Stimulated activated CD4-positive, alpha-beta T cell treated with anti-CD3 and anti-CD28 coated beads, Interleukin-1b, Interleukin-23, amount 100 ng/mL, for 4 hours (primary cell): ENCODE measurements at places on chromosomes 4 and X.

DNA sequence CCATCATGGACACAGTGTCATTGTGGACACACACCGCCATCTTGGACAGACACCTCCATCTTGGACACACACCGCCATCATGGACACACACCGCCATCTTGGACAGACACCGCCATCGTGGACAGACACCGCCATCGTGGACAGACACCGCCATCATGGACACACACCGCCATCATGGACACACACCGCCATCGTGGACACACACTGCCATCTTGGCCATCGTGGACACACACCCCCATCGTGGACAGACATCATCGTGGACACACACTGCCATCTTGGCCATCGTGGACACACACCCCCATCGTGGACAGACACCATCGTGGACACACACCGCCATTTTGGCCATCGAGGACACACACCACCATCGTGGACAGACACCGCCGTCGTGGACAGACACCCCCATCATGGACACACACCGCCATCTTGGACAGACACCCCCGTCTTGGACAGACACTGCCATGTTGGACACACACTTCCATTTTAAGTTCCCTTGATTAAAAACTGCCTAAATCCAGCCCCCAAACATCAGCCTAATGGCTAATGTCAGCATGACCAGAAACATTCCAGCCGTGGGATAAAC, 9.1 kb downstream of the ASMTL start:
- DNase-seq = no peak

DNA sequence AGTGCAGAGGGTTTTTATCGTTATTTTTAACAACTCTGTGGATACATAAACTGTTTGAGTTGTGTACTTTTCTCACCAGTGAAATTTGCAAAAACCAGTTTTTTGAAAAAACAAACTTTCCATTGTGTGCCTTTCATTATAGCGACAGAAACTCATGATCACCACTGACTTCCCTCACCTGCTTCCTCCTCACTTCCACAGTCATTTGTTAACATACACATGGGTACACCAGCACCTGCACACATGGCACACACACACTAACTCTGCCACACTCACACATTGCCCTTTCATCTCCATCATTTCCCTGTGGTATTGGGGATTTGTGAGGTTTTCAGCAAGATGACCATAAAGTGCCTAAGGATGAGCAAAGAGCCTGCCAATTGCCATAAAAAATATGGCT, 20.6 kb downstream of the CLDN22 start:
- DNase-seq = no peak

GRCh38 chr4:2163311-2163821, 78.6 kb downstream of the HAUS3 start:
- no peak for DNase-seq

GRCh38 chrX:16822723-16823122, 36.5 kb downstream of the TXLNG start:
- DNase-seq = no peak

DNA sequence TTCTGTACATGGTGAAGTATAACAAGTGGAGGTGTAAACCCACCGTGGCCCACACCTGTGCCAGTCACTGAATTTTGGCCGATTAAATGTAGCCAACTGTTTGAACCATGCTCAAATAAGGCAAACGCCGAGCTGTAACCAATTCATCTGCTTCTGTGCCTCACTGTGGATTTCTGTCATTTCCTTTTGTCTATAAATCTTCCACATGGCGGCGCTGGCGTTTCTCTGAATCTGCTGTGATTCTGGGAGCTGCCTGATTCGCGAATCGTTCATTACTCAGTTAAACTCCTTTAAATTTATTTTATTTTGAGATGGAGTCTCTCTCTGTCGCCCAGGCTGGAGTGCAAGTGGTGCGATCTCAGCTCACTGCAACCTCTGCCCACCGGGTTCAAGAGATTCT, 19.2 kb downstream of the SUPT20HL2 start:
- DNase-seq = no peak

- DNase-seq = no peak
These were observed 339.0 kb upstream of the BOD1L1 start for GRCh38 chr4:13966231-13967195.

- no peak for DNase-seq
These were observed at the start of gene CITED1 for GRCh38 chrX:72305286-72306084. Gene CITED1 (minus strand): TSS chrX:72305914. CDS start chrX:72302869, 3,045 bp downstream.

GRCh38 chrX:115400960-115401359, 111.4 kb downstream of the LUZP4 start:
- no peak for DNase-seq

DNA sequence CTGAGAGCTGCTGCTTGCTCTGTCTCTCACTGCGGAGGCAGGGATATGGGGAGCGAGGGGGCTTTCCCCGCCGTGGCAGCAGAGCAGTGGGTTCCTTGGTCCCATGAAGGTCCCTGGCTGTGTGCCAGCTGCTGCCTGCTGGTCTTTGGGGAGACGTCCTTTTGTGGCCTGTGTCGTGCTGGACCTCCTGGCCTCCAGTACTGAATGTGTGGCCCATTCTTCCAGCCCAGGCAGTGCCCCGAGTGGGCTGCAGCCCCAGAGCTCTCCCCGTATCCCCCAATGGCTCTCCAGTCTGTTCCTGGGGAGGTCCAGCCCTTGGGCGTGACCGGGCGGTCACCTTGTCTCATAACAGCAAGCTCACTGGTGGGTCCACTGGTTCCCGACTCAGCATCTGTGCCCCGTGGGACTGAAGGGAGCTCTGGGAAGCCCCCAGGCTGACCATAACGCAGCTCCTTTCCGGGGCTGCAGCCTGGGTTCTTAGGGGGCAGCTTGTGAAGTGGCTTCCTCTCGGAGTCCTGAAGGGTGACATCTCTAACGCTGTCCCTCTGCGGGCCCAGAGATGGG, 115.6 kb downstream of the SMIM20 start:
- no peak for DNase-seq

DNA sequence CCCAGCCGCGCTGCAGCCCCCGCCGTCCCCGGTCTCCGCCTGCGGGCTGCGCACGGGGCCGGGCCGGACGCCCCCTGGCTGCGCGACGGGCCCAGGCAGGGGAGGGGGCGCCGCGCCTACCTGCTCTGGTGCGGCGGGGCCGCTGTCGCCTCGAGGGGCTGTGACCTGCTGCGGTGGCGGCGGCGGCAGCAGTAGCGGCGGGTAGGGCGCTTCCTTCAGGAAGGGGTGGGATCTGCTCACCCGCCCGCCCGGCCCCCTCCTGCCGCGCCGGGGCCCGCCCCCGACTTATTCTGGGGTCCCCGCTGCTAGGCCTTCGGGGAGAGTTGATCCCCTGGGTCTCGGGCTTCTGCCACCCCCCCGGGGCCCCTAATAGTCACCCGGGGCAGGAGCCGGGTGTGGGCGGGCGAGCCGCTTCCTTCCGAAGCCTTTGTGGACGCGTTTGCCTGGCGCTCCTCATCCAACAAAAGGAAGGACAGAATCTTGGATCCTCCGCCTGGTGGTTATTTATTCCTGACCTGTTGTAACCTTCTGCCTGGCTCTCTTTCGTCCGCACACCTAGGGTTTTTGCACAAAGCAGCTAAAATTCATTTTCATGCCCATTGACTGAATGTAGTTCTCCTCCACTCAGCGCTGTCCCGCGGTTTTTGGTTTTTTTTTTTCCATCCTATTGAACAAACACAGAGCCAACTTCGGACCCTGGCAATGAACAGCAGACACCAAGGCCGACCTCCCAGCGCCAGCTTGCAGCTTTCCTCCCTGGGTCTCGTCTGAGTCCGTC, at the start of gene TMEM150C:
TSS of gene TMEM150C (minus strand) at position 203 of the 778 bp plus-strand sequence. CDS start 57,331 bp downstream, outside the sequence.
- no peak for DNase-seq

- DNase-seq = no peak
These were observed 1476.9 kb downstream of the ARAP2 start for GRCh38 chr4:34767407-34767806.

GRCh38 chr4:81360737-81361136, 111.0 kb downstream of the RASGEF1B start:
- no peak for DNase-seq

GRCh38 chr4:1080961-1081688, 32.2 kb downstream of the RNF212 start:
- DNase-seq = no peak

DNA sequence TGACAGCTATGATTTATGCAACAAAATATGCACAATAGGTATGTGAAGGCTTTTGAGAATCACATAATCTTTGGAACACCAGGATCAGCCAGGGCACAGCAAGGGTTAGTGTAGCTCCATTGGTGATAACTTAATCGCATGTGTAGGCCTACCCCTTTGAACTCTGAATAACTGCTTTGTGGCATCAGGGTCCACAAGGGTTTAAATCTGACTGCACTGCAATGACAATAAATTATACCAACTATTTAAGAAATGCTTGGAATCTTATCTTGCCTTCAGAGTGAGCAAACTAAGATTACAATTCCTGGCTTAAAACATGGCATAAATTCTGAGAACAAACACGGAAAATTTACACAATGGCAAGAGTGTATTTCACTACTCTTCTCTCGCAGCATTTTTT, 245.8 kb downstream of the FBXO8 start:
- DNase-seq = no peak

DNA sequence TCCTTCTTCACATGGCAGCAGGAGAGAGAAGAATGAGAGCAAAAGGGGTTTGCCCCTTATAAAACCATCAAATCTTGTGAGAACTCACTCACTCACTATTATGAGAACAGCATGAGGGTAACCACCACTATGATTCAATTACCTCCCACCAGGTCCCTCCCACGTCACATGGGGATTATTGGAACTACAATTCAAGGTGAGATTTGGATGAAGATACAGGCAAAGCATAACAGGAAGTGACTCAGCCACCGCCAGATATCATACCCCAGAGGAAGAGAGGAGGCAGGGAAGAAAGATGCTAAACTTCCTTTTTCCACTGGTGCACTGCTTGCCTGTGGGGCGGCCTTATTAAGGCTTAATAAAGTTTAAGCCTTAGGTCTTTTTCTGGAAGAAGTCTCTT, 766.1 kb downstream of the KCTD8 start:
- no peak for DNase-seq

DNA sequence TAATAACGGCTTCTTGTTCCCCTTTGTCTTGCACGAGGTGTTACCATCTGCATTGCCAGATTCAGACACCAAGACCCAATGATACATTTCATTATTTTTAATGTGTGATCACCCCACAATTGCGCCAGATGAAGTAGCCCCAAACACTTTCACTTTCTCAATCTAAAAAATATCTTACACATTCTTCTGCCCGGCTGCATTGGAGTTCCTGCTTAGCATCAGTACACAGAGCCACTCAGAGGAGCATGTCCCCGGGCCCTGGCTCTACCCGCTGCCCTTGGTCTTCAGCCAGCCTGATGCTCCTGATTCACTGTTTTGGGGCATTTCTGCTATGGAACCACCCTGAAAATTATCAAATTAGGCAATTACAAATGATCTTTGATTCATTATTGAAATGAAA, 66.0 kb upstream of the TENM3 start:
- DNase-seq = no peak

DNA sequence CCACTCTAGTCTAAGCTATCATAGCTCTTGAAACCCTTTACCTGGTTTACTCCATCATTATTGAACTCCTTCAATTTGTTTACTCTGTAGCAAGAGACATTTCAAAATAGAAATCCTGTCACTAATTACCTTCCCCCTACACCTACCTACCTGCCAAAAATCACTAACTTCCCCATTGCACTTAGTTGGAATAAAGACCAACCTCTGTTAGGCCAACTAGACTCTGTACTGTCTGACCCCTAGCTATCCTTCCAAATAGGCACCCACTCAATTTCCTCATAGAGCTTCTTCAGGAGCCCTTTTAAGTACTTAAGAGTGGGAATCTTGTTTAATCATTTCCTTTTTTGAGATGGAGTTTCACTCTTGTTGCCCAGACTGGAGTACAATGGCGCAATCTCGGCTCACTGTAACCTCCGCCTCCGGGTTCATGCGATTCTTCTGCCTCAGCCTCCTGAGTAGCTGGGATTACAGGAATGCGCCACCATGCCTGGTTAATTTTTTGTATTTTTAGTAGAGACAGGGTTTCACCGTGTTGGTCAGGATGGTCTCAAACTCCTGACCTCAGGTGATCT, 8.9 kb upstream of the CDKL2 start:
- DNase-seq = no peak

DNA sequence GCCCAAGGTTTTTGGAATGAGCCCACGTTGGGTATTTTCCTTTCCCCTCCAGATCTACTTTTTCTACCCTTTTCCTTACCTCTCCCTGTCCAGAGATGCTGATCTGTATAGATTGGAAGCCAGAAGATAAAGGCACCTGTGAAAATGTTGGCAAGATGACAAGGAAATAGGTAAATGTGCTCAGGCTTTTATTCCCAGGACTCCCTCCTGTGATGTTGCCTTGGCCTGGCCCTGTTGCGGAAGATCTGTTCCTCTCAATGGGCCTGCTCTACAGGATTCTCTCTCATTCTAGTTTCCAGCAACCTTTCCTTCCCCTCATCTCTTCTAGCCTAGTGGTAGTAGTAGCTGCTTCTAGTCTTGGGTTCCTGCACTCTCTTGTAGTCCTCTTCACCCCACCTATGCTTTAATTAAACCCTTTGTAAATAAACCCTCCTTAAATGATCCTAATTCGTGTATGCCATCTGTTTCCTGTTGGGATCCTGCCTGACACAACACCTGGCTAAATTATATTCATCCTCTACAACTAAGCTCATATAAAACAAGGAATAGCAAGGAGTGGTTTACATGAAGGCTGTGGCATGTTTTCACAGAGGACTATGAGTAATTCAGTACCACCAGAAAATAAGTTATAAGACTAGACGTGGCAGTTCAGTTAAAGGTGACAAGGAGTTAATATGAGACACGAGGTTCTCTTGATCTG, 95.7 kb upstream of the MAOA start:
- DNase-seq = no peak

DNA sequence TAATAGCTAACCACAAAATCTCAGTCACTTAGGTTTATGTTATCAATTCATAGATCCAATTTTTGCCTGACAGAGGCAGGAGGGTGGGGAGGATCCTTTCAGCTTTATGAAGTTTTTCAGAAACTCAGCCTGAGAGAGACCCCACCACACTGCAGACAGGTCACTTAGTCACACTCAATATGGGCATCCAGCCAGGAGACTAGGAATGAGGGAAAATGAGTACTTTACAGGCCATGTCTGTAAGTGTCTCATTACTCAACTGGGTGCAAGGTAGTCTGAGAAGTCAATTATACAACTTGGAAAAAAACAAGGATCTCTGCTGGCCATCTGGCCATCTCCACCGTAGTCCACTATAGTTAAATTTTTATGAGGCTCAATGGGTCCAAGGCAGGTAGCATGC, 365.9 kb downstream of the INPP4B start:
- DNase-seq = no peak

- no peak for DNase-seq
These were observed 33.0 kb downstream of the DRP2 start for GRCh38 chrX:101252634-101253033.

- DNase-seq = no peak
These were observed 39.8 kb upstream of the TMEM131L start for GRCh38 chr4:153426207-153426885.

- DNase-seq = no peak
These were observed 726.7 kb downstream of the GRXCR1 start for GRCh38 chr4:43619219-43619618.

- DNase-seq = no peak
These were observed 195.2 kb upstream of the STK26 start for GRCh38 chrX:131827935-131828334.

DNA sequence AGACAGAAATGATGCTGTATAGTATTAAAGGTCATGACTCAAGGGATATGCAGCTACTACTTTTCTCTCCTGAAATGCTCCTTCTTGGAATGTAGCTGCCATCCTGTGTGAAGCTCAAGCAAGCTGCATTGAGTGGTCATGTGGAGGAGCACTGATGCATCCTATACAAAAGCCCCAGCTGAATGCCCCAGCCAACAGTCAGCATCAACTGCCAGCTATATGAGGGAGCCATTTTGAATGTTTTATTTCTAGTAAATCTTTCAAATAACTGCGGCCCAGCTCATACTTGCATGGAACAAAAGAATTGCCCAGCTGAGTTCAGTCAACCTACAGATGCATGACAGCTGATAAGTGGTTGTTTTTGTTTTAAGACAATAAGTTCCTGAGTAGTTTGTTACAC, 165.0 kb upstream of the GEMIN8 start:
- no peak for DNase-seq
